ENCODE measurements at places on chromosomes 4 and X.

- DNase-seq, result no peak
Measured at GRCh38 chrX:46573892-46574773, 568 bp downstream of the CHST7 start.

DNA sequence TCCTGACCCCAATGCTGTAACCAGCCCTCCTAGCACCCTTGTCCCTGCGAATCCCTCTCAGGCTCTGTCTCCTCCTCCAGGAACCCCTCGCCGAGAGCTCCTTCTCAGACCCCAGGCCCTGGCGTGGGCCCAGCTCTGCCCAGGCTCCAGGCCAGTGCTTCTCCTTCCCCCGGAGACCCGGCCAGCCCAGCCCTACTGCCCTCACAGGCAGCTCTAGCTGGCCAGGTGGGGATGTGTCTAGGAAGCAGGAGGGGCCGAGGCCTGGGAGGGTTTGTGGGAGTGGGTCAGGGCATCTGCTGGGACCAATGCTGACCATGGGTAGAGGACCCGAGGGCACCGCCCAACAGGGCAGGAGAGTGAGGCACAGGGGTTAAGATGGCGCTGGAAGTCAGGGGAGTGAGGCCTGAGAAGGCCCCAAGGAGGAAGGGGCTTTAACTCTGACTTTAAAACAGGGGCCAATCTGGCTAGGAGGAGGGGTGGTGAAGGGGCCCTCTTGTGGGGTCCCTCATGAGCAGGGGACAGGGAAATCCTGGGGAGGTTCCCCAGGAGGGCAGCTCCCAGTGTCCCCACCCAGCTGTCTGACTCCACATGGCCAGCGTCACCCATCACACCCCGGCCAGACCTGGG is 64.7 kb upstream of the NKX1-1 start:
- DNase-seq, result no peak

DNA sequence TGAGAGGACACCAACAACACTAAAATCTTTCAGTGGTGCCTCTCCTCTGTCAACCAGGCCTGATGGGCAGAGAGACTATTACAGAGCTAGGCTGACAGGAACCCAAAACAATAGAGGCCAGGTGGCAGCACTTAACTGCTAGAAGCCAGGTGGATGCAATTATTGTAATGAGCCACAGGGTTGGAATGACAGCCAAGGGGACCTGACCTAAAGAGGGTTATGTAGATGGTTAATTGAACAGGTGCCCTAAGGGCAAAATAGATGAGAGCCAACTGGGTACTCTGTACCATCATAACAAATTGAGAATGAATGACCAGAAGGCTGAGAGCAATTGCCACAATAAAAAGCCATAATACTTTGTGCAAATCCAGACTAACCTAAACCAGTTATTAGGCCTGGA is 24.7 kb upstream of the FRAS1 start:
- no peak for DNase-seq

DNA sequence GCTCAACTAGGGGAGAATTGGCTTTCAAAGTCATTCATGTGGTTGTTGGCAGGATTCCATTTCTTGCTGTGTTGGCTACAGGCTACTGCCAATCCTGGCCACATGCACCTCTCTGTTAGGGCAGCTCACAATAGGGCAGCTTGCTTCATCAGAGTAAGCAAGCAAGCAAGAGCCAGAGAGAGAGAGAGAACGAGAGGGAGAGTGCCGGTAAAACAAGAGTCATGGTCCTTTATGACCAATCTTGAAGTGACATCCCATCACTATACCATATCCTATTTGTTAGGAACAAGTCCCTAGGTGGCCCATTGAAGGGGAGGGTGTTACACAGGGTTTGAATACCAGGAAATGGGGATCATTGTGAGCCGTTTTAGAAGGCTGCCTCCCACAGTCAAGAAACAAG is 33.0 kb upstream of the TLR2 start:
- DNase-seq, result no peak

GRCh38 chrX:1542994-1543725 is 6.2 kb upstream of the P2RY8 start:
- no peak for DNase-seq

- DNase-seq, result no peak
Measured at GRCh38 chrX:47637546-47638195, 7.9 kb upstream of the CFP start.

GRCh38 chr4:160414496-160414895 is 1311.6 kb downstream of the RAPGEF2 start:
- DNase-seq, result no peak

DNA sequence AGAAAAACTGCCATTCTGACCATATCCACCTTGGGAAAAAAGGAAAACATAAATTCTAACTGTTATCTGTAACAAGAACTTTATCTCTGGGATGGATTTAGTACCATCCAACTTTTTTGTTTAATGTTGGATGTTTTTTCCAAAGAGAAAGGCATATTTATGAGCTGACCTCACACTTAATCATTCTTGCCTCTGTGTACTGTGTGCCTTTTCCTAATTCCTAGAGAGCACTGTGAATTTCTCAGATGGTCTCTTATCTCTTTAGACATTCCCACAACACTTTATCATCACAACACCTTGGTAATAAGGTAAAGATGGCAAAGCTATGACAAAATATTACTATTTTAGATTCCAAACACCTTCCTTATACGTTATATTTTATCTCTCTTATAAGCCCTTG is 126.2 kb downstream of the COL4A6 start:
- no peak for DNase-seq

GRCh38 chr4:102694791-102695190 is 66.0 kb downstream of the MANBA start:
- DNase-seq, result no peak

- DNase-seq, result no peak
Measured at GRCh38 chrX:56811599-56811998, 82.6 kb downstream of the NBDY start.

- no peak for DNase-seq
Measured at GRCh38 chr4:56007154-56007553, 58.4 kb downstream of the CEP135 start.

DNA sequence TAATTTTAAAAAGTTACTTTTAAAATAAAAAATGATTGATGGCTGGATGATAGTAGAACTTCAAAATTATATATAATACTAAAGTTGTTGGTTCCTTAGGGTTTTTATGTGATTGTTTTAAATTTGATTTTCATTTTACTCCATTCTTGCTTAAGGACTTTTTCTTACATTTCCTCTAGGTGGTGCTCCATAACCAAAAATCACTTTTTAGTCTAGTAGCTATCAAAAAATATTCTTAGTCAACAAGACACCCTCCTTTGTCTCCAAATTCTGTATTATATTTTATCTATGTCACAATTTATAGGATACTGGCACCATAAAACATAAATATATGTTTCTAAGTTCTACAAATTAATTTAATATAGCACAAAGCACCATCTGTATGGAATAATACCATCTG is 67.2 kb upstream of the BRWD3 start:
- no peak for DNase-seq
